ENCODE measurements at places on chromosomes 7 and 10.

DNA sequence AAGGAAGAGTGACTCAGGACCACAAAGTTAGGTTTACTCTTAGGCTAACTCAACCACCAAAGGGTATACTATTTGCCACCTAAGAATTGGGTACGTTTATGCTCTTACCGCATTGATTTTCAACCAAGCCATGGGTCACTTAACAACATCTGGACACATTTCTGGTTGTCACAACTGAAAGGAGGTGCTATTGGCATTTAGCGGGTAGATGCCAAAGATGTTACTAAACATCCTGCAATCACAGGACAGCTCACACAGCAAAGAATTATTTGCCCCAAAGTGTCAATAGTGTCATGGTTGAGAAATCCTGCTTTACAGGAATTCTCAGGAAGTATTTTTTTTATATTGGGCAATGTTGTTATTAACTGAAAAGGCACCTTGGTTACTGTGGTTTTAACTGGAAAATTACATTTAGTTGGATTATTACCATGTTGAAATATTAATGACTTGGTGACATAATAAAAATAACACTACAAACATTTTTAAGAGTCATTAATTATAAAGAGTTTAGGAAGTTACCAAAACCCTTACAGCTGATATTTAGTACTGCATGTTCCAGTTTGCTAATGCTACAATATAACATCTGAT lies 185.0 kb upstream of the TMEM196 start:
- no peak for DNase-seq

- DNase-seq = peak; percentile 64
These were observed 7.0 kb upstream of the HOXA11 start for GRCh38 chr7:27191833-27192545.

DNA sequence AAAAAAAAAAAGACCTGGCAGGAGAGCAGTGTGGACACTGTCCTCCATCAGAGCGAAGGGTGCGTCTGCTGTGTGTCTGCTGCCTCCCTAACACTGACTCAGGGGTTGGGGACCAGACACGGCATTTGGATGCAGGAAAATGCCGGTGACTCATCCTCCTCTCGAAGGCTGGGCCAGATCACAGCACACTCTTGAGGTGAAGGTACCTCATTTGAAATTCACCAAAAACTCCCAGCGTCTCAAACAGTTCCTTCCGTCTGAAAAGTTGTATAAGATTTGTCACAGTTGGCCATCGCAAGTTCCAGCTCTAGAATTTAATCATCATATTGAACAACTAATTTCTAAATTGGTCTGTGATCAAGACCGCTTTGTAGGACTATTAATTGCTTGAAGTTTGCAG lies 118.1 kb upstream of the LYZL2 start:
- no peak for DNase-seq

GRCh38 chr7:42573881-42574672 lies 337.1 kb upstream of the GLI3 start:
- no peak for DNase-seq

DNA sequence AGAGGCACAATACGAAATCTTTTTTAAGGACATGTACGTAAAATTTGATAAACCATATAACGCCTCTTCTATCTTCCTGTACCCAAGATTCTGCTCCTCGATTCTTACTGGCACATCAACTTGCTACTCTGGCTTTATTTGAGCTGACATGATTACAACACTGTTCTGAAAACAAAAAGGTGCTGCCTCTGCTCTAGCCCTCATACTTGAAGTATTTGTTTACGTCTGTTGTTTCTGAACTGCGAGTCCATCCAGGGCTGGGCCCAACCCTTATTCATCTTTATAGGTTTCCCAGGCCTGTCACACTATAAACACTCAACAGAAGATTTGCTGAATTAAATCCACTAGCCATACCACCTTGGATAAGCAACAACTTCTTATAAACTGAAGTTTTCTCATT lies 96.2 kb upstream of the SVIL start:
- no peak for DNase-seq

GRCh38 chr10:97075961-97076525 lies 109.7 kb downstream of the SLIT1 start:
- no peak for DNase-seq

DNA sequence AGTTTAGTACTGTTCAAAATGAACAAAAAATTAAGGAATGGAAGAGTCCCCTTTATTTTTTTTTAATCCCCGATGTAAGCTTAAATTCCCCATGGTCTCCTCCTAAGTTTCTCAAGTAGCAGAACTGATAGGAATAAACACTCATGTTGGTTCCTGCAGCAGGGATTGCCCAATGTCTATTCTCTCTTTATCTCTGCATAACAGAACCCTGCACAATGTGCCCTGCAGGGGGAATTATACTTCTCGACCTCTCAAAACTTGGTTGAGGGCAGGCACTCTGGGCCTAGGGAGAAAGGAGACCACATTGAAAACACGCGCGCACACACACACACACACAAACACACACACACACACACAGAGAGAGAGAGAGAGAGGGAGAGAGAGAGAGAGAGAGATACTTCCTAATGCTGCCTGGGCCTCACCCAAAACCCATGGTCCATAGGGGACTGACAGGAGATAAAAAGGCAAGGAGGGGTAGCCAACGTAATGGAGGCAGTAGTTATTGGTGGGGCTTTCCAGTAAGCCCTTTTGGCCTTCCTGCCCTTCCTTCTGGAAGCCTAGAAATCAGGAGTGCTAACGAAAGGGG lies 22.7 kb downstream of the JAZF1 start:
- no peak for DNase-seq

DNA sequence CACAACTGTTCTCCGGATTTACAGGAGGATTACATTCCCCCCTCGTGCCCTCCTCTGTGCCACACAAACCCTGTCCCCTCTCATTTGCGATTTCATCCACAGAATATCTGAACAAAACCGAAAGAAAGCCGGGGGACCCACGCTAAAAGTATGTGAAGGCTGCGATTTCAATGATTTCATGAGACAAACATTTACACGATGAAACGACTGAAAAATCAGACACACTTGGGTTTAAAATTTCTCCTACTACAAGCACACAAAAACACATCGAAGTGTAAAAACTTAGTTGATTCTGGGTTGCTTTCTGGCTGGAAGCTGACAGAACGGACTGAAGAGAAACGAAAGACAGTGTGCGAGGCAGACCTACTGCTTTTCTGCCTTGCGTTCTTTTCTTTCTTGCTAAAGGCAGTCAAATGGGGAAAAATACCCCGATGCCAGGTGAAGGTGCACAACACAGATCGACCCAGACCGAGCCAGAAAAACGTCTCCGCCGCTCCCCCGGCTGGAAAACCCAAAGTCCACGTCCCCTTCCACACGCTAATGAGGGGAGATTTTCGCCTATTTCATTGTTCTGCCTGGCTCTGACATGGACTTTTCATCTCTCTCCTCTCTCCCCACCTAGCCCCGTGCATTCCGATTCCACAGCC lies 1.2 kb downstream of the HIPK2 start:
- no peak for DNase-seq

DNA sequence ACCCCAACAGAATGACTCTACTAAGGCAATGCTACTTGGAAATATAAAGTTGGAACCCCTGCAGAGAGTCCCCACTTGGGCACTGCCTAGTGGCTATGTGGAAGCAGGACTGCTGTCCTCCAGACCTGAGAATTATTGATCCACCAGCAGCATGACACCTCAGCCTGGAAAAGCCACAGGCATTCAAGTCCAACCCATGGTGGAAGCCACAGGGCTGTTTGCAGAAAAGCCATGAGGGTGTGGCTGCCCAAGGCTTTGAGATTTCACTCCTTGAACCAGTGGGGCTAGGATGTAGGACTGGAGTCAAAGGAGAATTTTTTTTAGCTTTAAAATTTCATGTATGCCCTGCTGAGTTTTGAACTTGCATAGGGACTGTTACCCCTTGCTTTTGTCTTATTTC lies 13.6 kb upstream of the GHRHR start:
- no peak for DNase-seq

DNA sequence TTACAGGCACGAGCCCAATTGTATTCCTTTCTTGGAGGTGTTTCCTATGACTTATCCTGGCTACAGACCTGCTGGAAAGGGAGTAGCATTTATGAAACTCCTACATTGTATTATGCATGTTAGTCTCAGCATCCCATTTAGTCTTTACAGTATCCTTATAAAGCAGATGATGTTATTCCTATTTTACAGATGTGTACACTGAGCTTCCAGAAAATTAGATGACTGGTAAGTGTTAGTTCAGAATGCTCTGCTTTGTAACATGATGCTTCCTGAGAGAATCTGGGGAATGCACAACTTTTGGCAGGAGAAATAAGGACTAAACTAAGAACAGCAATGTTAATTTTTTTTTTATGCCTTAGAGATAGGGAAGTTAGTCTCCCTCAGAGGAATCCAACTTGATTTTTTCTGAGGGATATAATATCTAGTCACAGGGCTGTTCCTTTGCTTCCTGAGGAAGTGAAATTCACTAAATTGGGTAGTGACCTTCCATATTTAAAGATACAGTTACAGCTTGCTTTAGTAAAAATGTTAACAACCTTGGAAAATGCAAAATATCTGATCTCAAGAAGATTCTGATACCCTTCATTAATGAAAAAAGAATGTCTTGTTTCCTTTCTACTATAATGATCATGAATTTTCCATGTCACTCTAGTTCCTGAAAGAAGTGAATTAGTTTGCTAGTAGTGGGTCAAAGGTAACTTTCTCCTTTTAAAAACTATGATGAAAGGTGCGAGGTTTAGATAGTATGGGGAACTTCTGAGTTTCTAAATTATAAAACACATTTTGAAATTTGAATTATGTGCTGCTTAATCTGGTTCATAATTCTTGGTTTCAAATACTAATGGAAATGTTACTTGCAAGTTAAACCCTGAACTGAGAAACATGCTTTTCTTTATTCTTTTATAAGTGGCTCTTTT lies 194.0 kb upstream of the PRPS1L1 start:
- no peak for DNase-seq

GRCh38 chr7:82430500-82431465 lies 12.8 kb downstream of the CACNA2D1 start:
- DNase-seq = no peak

DNA sequence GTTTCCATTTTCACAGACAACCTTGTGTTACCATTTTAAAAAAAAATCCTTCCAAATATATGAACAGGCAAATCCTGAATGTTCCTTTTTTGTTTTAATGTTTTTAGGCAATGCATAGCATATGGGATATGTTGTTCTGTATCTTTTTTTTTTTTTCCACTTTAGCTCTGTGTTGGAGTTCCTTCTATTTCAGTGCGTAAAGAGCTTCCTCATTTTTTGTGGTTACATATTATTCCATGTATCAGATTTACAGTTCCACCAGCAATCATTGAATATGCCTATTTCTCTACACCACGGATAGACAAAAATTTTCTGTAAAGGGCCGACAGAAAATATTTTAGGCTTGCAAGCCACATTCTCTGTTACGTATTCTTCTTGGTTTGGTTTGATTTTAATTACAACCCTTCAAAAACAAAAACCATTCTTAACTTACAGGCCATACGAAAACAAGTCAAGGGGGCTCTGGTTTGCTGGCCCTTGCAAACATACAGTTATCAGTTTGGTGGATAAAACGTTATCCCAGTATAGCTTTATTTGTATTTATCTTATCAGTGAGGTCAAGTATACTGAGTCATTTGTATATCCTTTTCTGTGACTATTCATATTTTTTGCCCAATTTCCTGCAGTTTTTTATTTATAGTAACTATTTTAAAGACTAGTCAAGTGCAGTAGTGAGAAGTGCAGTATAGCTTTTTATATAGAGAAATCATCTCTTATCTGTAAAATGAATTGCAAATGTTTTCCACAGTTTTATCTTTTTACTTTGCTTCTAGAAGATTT lies 55.7 kb downstream of the RALA start:
- no peak for DNase-seq

DNA sequence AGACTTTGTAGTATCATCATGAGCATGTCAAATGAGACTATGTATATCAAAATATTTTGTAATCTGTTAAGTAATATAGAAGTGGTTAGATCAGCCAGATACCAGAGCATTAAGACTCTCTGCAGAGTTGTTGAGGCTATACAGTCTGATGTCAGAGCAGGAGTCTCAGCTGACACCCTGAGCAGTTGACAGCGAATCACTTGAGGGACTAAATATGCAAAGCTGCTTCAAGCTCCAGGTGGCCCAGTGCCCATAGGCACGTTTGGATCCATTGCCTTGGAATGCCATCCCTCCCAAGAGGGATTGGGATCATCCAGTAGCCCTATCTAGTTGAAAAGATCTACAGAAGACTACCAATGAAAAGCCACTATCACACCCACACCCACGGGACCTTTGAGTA lies 210.2 kb downstream of the TAX1BP1 start:
- DNase-seq = no peak

DNA sequence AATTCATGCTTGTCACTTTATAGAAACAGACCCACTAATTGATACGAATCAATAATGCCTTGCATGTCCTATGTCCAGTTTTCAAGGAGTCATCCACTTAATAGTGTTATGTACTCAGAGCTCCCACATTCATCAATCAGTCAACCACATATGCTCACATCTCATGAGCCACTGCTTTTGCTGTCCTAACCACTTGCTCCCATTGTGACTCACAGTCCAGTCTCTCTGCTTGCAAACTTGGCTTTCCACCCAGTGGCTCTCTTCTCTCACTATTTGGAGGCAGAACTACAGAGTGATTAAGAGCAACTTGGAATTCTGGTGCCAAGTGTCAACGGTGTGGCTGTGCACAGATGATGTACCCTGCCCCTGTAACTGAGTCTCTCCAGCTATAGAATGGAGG lies 166.0 kb downstream of the SNX13 start:
- no peak for DNase-seq

DNA sequence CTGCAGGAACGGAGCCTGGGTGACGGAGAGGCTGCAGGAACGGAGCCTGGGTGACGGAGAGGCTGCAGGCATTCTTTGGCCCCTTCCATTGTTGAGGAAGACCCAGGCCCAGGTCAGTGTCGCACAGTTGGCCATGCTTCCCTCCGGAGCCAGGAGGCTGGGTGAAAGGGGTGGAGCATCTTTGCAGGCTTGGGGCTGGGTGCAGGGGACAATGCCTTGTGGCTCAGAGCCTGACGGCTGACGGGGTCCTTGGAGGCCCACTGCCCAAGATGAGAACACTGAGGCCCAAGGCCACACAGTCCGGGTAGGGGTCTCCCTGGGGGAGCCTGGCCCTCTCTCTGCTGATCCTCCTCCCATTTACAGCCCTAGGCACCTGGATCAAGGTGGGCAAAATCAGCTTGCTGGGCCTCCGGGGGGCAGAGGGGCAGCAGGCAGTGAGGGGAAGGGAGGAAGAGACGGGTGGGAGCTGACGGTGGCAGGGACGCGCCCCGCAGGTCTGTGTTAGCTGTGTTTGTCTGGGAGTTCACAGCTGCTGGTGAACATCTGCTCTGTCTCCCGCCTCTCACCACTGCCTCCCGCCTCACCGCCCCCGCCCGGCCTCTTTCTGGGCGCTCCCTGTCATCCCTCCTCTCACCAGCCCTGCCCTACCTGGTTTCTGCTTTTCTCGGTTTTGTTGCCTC lies 30.6 kb upstream of the PCBD1 start:
- peak; percentile 42 for DNase-seq

GRCh38 chr7:154364170-154364569 lies 312.0 kb downstream of the DPP6 start:
- DNase-seq = no peak

- DNase-seq = peak; percentile 31
These were observed 271.9 kb downstream of the ADARB2 start for GRCh38 chr10:1465418-1465911.
